ENCODE measurements at places on chromosomes 12 and 14.

GRCh38 chr14:29227631-29228030 is 461.0 kb downstream of the FOXG1 start:
- no peak for DNase-seq

DNA sequence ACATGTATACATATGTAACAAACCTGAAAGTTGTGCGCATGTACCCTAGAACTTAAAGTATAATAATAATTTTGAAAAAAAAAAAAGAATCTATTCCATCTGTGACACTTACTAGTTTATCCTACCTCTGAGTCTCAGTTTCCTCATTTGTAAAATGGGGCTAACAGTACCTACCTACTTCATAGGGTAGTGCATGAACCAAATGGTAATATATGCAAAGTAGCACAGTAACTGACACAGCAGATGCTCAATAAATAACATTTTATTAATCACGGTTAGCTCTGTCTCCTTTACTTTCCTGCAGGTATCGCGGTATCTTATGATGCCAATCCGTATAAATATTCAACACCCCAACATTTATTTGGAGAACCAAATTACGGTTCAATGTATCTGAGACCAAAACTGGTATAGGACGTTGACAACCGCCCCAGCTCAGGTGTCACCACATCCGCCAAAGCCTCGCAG is 703 bp downstream of the TMED10 start:
- DNase-seq: no peak

DNA sequence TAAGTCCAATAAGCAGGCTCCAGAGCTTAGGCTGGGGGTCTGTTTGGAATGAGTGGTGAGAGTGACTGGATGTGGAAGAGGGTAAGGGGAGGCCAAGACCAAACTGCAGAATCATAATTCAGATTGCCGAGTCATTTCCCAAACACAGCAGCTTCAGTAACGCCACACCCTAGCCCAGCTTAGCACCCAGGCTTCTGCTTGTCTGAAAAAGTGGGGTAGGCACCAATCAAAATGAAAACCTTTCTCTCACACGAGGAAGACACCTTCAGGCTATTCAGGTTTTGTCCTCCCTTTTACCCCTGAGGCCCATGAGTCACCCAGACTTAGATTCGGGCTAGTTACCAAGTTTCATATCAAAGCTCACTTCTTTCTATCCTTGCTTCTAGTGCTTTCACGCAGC is 306.1 kb downstream of the DAD1 start:
- DNase-seq: no peak

GRCh38 chr14:62307844-62308243 is 545.6 kb downstream of the SNAPC1 start:
- no peak for DNase-seq

GRCh38 chr14:101920271-101920670 is 44.1 kb upstream of the DYNC1H1 start:
- no peak for DNase-seq

GRCh38 chr12:14803830-14804160 is 325 bp downstream of the C12orf60 start:
- no peak for DNase-seq

GRCh38 chr14:71720978-71721624 is 211.1 kb upstream of the RGS6 start:
- DNase-seq: peak; percentile 5

GRCh38 chr14:29821242-29821641 is 106.4 kb downstream of the PRKD1 start:
- DNase-seq: no peak

GRCh38 chr14:103480595-103480994 is 42.0 kb downstream of the CKB start:
- no peak for DNase-seq

DNA sequence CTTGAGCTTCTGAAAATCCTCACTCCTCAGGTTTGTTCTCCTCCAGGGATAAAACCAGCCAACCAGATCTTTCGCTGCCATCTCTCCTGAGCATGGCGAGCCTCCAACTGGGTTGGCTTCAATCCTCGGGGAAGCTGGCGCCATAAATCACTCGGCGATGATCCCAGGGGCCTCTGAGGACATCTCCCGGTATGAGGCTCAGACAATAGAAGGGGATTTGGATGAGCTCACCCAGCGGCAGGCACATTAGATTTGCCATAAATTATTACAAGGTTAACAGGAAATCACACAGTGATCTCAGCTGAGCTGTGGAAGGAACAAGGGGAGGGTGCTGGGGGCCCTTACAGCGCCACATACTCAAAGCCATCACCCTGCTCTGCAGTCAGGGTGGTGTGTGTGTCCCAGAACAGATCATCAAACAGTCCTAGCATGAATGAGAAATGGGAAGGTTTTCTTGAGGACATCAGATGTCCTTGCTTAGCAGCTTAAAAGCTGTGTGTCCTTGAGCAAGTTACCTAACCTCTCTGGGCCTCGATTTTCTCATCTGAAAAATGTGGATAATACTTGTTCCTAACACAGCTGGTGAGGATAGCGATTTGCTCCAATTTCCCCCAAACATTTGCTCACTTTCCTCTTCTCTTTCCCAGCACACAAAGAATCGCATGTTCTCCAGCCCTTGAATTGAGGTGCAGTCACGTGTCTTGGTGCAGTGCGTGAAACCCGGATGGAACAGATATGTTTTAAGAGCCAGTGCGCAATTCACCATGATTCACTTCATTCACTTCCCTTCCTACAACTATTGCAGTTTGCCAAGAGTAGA is 142.8 kb downstream of the SCARB1 start:
- DNase-seq: peak; percentile 95

DNA sequence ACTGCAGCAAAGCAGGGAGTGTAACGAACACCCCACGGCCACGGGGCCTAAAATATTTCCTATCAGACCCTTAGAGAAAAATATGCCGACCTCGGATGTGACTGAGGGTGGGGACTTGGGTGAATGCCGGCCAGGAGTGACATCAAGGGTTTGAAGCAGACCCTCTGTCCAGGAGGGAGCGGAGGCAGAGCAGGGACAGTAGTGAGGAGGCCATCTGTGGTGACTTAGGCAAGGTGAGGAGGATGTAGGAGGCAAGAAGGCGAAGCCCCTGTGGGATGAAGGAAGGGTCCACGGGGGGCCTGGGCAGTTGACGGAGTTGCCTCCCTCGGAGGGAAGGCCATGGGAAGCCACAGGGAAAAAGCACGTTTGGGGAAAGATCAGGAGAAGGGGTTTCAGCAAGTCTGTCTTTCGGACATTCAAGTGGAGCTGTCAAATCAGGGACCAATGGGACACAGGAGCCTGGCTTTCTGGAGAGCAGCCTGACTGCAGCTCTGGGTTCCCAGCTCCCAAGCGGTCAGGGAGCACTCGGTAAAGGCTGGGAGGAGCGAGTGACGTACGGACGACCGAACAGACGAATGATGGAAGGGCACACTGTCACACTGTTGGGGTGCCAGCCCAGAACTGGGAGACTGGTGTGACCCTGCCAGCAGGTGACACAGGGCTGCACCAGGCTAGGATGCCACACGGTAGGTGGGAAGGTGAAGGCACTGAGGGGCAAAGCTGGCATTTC is 74.3 kb downstream of the MOK start:
- DNase-seq: no peak

- no peak for DNase-seq
These were observed 249.9 kb downstream of the DPF3 start for GRCh38 chr14:72644038-72644437.

GRCh38 chr12:4215229-4216186 is 58.1 kb upstream of the CCND2 start:
- no peak for DNase-seq

DNA sequence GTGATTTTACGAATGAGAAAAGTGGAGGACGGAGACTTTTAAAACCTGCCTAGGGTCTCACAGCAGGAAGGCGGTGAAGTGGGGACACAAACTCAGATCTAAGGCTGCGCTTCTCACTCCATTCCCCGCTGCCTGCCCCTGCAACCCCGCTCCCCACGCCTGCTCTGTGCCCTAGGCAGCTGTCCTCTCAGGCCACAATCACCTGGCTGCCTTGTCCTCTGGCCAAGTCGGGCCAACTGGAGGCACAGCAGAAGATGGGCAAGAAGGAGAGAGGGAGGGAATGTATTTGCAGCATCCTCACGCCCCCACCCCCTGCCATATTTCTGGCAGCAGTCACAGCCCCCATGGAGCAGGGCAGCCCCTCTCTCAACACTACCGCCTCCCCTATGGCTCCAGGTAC is 94.9 kb downstream of the CHGA start:
- DNase-seq: no peak

GRCh38 chr14:104545151-104545941 is 34.2 kb upstream of the C14orf180 start:
- no peak for DNase-seq

- no peak for DNase-seq
These were observed 45.7 kb upstream of the CLMN start for GRCh38 chr14:95365401-95365800.

DNA sequence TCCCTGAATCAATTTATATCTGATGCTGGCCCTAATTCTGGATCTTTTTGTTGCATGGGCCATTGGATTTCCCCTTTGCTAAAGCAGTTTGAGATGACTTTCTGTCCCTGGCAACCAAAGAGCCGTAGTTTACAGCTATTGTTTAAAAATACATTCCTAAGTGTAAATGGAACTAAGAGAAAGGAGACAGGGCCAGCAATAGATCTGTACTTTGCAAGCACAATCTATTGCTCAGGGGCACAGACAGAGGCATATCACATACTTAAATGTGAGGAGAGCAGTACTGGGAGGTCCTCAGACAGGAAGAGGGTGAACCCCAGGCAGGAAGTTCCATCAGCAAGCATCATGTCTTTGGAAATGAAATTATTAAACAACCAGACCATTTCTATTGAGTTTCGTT is 126.6 kb downstream of the ZFP36L1 start:
- no peak for DNase-seq

All from Caki2 (cell line).